ENCODE measurements at places on chromosomes 13 and 19.

DNA sequence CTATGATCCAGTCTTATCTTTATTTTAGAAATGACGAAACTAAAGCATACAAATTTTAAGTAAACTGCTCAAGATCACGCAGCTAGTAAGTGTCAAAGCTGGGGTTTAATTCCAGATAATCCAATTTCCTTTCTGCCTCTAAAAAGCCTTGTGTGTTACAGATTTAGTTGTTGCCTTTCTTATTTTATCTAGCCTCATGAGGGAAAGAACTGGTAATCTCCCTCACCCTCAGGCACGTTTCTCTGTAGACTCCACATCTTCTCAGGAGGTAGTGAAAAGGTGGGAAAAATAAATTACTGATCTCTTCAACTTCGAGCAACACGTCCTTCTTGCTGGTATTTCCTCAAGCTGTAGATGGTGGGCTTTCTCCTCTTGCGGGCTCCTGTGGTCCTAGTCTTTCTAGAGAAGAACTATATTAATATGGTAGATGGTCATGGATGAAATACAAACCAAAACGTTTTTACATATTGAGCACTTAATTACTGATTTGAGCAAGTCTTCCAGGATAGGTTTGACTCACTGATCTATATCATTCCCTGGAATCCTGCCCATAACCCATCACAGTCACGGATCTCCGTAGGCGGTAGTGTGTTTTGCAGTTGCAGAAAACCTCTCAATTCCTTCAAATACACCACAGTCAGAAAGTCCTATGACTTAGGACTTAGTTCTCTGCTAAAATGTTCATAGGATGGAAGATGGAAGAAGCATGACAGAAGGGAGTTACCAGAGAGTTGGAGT, 519.5 kb downstream of the DCT start:
- DNase-seq: no peak

DNA sequence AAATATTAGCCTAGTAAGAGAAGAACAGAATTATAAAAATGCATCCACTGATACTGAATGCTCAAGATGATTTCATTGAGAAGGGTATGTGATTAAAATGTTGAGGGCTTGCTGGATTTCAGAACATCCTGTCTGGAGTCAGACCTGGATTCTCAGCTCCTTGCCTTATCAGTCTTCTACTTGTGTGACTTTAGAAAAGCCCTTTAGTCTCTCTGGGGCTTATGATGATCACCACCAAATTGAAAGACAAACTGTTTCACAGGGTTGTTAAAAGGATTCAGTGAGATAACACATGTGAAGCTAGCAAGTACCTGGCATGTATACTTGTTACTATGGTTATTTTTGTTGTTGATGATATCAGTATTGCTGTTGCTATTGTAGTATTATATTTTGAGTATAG, 118.4 kb downstream of the GPC6 start:
- no peak for DNase-seq

- no peak for DNase-seq
These were observed 24.2 kb downstream of the ZNF607 start for GRCh38 chr19:37695144-37695899.

DNA sequence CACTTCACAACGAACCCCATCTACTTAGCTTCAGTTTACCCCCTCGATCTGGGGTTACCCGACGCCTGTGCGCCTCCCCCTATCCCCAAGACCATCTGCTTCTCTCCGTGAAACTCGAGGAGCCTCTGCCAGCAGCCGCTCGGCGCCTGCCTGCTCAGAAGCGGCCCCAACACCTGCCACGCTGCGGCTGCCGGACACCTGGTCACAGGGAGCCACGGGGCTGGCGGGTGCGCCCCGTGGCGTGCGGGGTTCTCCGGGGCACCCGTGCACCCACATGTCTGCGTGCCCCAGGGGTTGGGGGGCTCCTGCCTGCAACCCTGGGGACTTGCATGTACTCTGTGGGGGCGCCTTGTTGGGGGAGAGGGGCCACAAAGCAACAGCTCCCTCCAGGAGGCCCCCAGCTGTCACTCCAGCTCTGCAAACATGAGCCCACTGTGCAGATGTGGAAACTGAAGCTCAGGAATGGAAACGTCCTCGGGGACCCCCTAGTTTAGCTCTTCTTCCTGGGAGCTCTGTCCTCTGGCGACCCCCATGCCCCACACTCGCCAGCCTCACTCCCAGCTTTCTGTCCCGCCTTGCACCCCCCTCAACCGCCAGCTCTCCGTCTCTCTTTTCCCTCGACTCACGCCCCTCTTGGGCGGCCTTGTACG, 7.0 kb upstream of the SEMA6B start:
- DNase-seq: no peak

DNA sequence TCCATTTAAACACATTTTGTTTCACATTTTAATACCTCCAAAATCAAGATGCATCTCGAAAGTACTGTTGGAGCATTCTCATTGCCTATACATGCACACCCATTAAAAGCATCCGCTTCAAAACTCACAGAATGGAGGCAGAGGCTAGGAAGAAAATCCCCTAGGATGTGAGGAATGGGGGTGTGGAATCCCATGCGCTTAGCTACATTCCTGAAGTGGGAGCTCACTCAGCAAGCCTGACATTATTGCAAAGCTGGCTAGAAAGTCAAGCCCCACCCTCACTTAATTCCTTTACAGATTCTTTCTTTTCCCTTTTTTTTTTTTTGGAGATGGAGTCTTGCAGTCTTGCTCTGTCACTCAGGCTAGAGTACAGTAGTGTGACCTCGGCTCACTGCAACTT, 4.6 kb upstream of the FAM32A start:
- peak; percentile 43 for DNase-seq

- peak; percentile 91 for DNase-seq
These were observed 5.6 kb downstream of the C5AR1 start for GRCh38 chr19:47315125-47315821.

DNA sequence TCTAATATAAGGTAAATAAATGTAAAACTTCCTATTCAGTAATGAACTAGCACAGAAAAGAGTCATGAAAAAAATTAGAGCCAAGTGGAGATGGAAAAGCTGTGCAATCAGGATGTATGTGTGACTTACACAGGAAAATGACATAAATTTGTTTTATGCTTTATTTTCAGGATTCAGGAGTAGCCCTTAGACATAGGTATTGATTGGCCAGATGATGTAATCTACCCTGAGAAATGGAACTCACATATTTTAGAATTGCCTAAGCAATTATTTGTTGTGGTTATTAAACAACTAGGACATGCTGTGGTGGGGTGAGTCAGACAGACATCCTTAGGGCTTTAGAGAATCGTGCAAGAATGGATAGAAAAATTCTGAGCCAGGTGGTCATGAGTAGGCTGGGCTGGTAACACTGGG, 110.6 kb downstream of the PCDH9 start:
- DNase-seq: peak; percentile 14

DNA sequence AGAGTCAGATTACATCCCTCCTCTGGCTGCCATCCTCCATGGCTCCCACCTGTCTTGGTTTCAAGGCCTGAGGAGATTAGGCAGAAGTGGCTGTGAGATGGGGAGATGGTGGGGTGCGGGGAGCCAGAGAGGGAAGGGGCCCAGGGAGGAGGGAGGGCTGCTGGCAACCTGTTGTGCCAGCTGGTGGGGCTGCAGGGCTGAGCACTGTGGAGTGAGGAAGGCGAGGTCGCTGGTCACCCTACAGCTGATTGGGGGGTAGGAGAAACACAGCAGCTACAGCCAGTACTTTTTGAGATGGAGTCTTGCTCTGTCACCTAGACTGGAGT, 48.3 kb downstream of the CD320 start:
- DNase-seq: no peak

GRCh38 chr19:44812142-44812718, 3.3 kb downstream of the BCAM start:
- no peak for DNase-seq

Data from RPMI7951 (cell line).